MCF 10A (cell line): ENCODE measurements at places on chromosomes 6 and 20.

- no peak for DNase-seq
These were observed 112.2 kb downstream of the IRF4 start for GRCh38 chr6:503610-504362.

GRCh38 chr6:74091136-74091793, 395.3 kb downstream of the CD109 start:
- DNase-seq = peak; percentile 68

- no peak for DNase-seq
These were observed 55.3 kb downstream of the DLL1 start for GRCh38 chr6:170235391-170236125.

DNA sequence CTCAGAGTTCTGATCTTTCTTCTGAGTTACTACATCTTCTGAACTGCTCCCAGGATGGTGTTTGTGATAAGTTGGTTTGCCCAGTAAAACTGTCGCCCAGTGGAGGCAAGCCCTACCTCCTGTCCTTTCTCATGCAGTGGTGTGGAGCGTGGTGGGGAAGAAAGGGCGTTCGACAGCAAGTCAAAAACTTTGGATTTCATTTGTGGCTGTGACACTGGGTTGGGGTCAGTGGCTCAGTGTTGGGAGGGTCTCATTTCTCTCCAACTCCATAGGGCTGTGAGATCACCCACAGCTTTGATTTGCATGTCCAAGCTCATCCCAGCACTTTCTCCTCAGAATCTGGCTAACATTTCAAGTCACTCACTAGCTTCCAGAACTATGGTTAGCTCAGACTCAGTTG, 17.5 kb upstream of the SLC22A2 start:
- DNase-seq = no peak

DNA sequence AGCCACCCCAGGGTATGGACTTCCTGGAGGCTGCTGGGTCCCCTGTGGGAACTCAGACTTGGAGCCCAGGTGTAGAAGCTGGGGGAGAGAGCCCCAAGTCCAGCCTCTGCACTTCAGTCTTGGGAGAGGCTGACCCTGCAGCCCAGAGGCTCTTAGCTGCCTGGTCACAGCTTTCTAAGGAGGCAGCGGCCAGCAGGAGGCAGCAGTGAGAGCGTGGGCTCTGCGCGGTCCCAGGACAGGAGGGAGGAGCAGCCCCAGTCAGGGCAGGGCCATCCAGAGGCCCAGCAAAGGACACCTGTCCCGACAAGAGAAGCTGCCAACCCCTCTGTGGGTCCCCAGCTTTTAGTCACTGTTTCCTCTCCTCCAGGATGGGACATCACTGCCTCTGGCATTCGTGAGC, 9.4 kb downstream of the TREML2 start:
- peak; percentile 40 for DNase-seq

DNA sequence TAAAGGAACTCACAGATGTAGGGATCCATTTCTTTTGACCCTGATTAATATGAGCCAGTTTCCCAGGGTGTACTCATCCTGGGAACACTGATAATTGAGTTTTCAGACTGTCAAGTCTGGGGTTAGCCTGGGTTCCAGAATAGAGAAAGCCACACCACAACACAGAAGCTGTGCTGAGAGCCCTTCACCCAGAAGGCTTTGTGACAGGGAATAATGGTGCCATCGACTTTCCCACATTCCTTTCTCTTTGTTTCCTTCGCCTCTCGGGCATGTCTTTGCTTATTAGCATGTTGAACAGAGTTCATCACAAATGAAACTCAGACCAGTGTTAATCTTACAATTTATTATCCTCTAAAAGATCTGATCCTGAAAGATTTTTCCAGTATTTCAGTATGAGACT, 95.0 kb downstream of the TCP11 start:
- DNase-seq = no peak
